ENCODE measurements at places on chromosomes 3 and 15.

GRCh38 chr15:29860872-29861271 is 38.6 kb upstream of the TJP1 start:
- no peak for DNase-seq

DNA sequence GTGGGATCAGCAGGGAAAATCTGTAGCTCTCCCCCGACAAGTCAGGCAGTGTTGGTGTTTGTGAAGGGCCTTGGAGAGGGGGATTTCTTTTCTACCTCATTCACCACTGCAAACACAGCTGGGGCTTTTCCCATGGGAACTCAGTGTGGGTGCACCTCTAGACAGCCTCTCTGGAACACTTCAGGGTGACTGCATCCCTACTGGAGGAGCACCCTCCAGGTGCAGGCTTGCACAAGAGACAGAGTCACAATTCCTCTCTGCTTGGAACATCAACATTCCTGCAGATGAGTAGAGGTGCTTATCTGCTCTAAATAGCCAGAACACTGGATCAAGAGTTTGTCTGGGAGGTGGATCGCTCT is 72.7 kb upstream of the AKAP13 start:
- no peak for DNase-seq

- no peak for DNase-seq
Measured at GRCh38 chr3:139718415-139718814, 40.6 kb upstream of the NMNAT3 start.

DNA sequence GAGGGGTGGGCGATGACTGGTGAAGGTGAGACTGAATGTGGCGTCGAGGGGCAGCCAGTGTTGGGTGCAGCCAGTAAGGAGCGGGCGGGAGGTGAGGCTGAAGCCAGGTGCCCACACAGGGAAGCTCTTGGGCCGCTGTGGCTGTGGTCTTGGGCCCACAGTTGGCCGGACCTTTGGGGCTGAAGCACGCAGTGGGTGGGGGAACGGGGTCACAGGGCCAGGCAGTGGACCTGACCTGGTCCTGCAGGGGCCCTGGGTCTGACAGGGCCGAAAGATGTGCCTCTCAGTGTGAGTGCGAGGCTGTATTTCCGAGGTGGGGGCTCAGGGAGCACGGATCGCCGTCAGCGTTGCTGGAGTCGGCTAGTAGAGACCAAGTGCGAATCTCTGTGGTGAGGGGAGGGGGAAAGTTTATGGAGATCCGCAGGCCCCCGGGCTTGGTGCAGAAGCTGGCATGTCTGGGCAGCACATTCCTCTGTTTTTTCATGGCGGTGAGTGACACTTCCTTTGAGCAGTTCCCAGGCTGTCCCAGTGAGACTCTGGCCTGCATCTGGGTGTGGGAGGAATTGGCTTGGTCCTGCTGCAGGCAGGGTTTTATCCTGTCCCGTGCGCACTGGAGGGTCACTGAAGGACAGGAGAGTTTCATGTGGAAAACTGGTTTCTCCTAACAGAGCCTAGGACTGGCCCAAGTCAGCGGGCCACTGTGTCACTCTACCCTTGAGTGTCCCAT is 100.8 kb downstream of the TMEM266 start:
- no peak for DNase-seq

DNA sequence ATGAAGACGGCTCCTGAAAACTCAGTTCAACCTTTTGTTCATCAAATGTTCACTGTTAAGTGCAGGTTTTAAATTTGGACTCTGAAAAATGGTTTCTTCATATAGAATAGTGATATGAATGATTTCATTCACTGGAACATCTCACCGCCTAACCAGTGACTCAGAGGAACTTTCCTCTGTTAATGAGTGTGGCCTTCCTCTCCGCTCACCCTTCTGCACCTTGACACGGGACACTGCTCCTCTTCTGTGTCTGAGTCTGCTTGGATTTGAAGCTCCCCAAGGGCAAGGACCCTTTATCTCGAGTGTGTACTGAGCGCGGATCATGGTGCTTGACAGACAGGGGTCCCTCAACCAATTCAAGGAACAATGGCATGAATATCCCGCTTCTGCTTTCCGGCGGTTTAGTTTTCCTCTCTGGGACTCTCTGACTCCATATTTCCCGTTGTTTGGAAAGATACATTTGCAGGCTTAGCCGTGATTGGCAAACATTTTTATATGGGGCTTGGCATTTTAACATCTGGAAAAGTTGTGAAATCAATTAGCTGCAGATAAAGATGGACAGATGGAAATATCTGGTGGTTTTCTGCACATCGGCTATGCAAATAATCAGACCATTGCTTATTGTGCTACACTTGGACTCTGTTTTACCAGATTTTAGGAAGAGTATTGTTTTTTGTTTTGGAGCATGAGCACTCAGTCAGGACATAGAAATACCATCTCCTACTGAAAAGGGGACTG is 20.9 kb downstream of the KBTBD8 start:
- no peak for DNase-seq

DNA sequence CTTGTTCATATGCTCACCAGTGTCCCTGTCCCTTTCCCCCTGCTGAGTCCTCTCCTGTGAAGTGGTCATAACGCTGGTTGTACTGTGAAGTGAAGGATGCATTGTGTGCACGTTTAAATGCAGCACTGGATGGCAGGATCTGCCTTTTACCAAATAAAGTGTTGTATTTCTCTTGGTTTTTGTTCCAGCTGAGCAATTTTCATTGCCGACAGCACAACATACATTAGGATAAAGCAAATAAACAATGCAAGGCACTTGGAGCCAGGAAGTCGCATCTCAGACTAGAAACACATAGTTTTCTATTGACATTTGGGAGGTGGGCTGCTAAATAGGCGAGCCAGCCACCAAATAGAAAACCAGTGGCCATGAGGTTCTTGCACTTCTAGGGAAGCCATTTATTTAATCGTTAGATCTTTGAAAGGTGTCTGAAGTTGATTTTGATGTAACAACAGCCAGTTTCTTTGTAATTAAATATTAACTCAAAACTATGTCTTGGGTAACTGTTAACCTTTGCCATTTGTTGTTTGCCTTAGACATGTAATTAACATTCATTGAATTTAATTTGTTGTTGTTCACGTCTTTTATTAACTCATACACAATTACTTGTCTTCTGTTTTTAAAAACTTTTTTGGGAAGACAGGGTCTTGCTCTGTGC is 185.3 kb downstream of the FNDC3B start:
- no peak for DNase-seq

DNA sequence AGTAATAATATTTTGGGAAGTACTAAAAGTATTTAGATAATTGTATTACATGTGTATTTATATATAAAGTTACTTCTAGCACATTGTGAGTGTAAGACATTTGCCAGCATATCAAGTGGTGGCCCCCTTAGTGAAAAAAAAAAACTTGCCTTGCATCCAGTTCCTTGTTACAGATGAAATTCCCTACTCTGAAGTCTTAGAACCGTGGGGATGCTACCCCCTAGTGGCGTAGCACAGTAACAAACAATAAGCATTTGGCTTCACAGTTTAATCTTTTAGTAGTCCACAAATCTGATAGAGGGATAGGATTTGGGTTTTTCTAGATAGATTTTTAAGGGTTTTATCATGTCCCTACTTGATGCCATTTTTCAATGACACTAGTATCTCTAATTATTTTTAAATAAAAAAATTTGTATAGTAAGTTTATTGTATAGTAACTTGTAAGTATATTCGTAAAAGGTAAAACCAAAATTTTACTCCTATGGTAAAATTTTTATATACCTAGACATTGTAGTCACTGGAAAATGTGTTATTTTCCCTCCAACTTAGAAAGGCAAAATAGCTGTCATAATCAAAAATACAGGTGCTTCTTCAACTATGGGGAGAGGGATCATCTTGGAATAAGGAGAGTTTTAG is 14.3 kb downstream of the SMC4 start:
- DNase-seq: peak; percentile 77

DNA sequence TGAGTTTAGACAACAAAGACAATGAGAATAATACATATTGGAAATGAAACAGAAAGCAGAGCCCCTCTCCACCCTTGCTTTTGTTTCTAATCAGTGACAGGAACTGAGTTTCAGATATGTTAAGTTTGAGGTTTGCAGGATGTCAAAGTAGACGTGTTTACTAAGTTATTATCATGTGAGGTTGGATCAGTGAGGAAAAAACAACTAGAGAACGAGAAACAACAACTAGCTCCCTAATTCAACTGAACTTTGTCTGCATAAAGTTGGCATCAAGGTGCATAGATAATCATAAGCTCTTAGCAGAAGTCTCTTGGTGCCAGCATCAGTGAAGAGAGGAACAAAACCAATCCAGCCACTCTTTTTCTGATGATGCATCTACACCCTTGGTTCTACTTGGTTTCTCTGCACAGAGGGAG is 491.1 kb upstream of the NR2F2 start:
- DNase-seq: peak; percentile 28

DNA sequence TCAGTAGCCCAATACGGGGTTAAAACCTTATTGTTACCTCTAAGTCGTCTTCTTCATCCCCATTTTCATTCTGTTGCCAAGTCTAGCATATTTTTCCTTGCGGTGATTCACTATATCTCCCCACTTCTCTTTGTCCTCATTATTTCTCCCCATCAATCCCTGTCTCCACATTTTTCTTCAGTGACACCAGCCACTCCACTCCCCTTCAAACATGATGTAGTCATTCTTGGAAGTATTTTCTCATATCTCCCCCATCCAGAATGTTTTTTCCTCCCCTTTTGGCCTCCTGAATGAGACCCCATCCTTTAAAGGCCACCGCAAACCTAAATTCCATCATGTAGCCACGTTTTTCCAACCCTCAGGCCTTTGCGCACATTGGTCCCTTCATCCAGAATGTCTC is 105.9 kb downstream of the TOP2B start:
- DNase-seq: no peak

- no peak for DNase-seq
Measured at GRCh38 chr3:29922992-29923746, 642.3 kb downstream of the RBMS3 start.

- no peak for DNase-seq
Measured at GRCh38 chr3:36796881-36797280, 32.5 kb upstream of the DCLK3 start.

DNA sequence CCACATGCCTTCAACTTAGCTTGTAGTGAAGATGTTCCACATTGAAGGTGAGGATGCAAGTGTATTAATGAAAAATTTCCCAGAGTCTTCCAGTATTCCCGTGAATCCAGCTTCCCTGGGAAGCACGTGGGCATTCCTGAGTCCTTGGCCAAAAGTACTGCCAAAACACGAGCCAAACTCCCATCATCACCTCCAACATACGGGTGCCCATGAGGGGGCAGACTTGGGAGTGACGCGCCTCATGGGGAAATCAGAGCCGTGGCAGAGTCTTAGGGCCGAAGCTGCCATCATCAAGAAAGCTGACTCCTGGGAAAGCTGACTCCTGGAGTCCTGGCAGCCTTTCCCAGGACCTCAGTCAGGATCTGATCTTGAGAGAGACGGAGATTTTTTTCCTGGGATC is 20.1 kb upstream of the TM2D3 start:
- DNase-seq: no peak

DNA sequence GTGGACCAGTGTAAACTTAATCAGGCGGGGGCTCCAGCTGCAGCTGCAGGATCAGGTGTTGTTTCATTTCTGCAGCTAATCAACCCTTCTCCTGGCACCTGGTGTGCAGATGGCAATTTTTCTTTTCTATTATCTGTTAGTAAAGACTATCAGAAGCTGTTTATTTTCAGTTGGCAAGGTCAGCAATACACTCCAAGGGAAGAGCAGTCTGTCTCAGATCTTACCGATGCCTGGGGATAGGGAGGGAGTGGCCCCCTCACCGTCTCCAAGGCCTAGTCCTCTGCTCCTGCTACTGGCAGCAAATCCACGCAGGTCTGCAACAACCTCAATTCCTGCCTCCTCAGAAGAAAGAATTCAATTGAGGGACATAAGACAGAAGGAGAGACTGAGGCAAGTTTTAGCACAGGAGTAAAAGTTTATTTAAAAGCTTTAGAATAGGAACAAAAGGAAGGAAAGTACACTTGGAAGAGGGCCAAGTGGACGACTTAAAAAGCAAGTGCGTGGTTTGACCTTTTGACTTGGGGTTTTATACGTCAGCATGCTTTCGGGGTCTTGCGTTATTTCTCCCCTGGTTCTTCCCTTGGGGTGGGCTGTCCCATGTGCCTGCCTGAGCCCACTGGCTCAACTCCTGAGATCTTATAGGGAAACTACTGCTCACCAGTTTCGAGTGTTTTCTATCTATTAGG is 9.2 kb downstream of the CCRL2 start:
- no peak for DNase-seq

DNA sequence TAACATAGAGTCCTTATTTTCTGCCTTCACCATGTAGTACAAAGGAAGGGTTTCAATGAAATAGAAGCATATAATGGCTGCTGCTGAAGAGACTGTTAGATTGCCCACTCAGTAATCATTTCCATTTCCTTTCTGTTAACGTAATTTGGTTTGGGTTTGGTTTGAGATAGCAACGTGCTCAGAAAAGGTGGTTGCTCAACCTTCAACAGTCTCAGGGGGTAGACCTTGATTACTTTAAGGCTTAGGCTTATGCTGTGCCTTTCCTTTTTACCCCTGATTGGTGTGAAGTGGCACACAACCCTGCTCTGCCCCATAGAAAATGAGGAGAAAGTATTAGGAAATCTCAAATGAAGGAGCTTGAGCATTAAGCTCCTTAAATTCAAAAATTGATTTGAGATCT is 163.7 kb upstream of the TP63 start:
- no peak for DNase-seq

DNA sequence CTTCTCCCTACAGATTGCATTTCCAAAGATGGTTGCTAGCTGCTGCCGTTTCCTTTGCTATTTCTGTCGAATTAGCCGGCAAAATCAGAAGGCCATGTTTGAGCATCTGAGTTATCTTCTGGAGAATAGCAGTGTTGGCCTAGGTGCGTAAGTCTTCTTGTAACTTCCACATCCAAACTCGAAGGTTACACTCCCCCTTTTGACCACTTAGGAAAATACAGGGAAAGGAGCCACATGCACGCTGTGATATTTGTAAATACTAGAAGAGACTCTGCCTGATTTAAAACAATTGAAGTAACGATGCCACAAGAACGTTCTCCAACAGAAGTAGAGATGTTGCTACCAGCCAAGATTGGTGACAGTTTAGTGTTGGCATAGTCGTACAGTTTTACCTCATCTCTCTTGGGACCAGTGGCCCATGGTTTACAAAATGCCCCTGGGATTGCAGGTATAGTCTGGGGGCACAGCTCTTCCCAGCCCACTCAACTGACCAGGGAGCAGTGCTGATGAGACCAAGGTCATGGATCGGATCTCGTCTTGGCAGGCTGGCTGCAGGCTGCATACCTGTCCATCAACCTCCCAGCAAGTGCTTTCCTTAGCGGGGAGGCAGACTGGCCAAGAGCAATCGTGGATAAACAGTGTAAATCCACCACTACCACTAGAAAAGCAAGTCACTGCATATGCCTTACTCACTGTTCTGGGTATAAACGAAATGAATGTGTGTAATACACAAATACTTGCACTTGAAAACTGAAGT is 268.4 kb upstream of the CHRM5 start:
- no peak for DNase-seq

- DNase-seq: no peak
Measured at GRCh38 chr3:188728371-188728896, 443.3 kb upstream of the TPRG1 start.

DNA sequence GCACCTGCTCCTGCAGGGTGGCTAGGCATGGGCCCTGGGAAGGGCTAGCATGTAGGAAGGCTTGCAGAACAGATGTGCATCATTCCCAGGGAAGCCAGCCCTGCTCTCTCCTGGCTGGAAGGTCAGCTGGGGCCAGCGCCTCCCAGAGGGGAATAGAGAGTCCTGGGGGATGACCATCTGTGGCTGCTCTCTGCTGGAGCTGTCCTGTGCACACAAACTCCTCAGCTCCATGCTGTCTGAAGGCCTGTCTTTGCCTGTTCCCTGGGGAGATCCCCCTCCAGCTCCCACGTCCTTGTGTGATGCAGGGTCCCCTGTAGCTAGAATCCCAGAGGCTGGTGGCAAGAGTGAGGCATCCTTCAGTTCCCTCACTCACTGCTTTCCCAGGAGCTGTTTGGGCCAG is 19.3 kb downstream of the IL16 start:
- no peak for DNase-seq

Measured in CD4-positive, alpha-beta T cell treated with Interleukin-21 for 1 hour (primary cell).